Hematopoietic multipotent progenitor cell treated with erythropoietin and hydrocortisone succinate and interleukin-3 and kit ligand, for 15 days (in vitro differentiated cells): ENCODE measurements at places on chromosomes 7 and 10.

- no peak for DNase-seq
Measured at GRCh38 chr10:113329121-113329596, 223.7 kb upstream of the HABP2 start.

- no peak for DNase-seq
Measured at GRCh38 chr7:150317748-150318444, 5.3 kb upstream of the LRRC61 start.

GRCh38 chr10:95531994-95532399 is 29.2 kb downstream of the SORBS1 start:
- DNase-seq = peak; percentile 96

- DNase-seq = no peak
Measured at GRCh38 chr7:143846692-143847091, 55.3 kb downstream of the TCAF1 start.

- no peak for DNase-seq
Measured at GRCh38 chr10:33966946-33967345, 632.5 kb upstream of the NRP1 start.

DNA sequence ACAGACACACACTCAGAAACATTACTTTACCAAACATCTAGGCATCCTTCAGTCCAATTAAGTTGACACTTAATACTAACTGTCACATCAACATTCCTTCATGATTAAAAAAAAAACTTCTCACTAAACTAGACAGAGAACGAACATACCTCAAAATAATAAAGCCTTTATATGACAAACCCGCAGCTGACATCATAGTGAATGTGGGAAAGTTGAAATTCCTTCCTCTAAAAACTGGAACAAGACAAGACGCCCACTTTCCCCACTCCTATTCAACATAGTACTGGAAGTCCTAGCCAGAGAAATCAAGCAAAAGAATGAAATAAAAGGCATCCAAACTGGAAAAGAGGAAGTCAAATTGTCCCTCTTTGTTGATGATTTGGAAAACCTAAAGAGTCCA is 96.9 kb upstream of the PPP1R9A start:
- DNase-seq = no peak

- DNase-seq = no peak
Measured at GRCh38 chr10:78566284-78567111, 502.3 kb upstream of the ZMIZ1 start.

GRCh38 chr7:42911454-42912447 is at the start of gene C7orf25:
TSS of gene C7orf25 (minus strand) at chr7:42912070. CDS start at chr7:42910900, 1,170 bp downstream.
- peak; percentile 90 for DNase-seq

- no peak for DNase-seq
Measured at GRCh38 chr10:23419655-23420329, 19.1 kb upstream of the OTUD1 start.

GRCh38 chr10:11439523-11440053 is 171.9 kb downstream of the USP6NL start:
- no peak for DNase-seq

DNA sequence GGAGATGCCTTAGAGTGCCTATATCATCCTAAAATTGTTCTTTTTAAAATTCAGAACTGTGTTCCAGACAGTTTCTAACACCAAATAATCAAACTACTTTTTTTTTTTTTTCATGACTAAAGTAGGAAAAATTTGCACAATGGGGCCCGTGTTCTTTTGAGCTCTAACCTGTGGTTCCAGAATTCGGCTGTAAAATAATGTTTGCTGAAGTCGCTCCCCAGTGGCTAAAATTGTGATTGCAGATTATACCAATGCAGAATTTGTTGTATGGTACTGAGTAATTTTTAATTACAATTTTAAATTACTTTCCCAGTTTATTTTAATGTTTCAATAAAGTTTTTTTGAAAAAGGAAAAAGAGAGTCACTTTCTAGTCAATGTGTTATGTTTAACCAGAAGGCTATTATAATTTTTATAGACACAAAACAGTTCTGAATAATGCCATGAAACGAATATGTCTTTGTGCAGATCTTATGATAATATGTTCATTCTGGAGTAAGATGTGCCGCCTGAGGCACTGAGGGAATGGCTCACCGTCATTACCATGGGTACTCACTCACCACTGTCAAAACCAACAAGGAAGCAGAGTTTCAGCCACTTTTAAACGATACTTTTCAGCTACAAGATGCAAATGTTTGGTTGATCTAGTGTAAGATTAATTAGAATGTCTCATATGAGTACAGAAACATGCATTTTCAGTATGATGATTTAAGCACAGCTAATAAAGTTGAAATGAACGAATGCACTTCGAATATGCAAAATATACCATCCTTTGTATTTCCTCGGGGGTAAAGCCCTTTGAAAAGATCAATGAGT is 173.6 kb downstream of the PRKCQ start:
- DNase-seq = no peak

DNA sequence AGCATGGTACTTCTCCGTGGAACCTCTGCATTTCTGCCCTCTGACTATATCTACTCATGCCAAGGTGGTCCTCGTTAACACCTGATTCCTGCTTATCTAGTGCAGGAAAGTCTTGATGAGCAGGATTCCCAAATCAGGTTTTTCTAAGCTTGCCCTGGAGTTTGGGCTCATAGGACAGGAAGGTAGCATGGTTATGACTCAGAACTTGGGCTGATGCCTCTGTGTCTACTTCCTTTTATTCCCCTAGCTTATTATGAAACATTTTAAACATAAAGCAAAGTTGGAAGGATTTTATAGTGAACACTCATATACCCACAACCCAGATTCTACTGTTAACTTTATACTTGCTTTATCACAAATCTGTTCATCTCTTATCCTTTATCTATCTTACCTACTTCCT is 5.6 kb downstream of the SUFU start:
- DNase-seq = no peak

- DNase-seq = no peak
Measured at GRCh38 chr7:37212051-37212450, 236.6 kb downstream of the ELMO1 start.

GRCh38 chr7:39130857-39131526 is 153.3 kb downstream of the POU6F2 start:
- no peak for DNase-seq

- no peak for DNase-seq
Measured at GRCh38 chr7:39650676-39651075, 27.3 kb downstream of the RALA start.

- no peak for DNase-seq
Measured at GRCh38 chr10:29448125-29448524, 159.3 kb downstream of the LYZL1 start.

DNA sequence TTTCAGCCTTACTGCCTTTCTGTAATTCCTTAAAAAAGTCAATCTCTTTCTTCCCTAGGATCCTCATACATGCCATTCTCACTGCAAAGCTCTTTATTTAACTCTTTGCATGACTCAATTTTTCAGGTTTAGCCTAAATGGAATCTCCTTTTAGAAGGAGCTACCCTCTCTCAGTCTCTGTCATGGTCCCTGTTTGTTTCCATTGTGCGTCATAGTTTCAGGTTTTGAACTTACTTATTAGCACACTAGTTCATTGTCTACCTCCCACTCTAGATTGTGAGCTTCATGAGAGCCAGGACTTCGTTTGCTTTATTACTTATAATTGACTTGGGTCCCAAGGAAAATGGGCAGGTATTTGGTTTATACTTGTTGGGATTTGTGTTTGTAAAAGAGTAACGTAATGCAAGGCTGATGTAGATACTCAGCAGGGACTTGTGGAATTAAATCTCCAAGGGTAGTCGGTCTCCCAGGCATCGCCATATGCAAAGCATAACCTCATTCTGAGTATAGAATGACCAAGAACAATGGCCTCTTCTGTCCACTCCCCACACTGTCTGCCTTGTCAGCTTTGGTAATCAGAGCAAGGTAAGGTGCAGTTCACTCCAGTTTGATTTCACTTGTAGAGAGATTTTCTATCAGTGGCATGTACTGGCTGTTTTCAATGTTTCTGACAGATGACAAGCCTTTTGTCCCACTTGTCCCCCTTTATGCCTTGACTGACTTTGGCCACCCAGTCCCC is 252.0 kb downstream of the SORCS3 start:
- DNase-seq = no peak

GRCh38 chr10:114697061-114697598 is 39.1 kb upstream of the ABLIM1 start:
- DNase-seq = no peak

GRCh38 chr7:124779194-124779593 is 13.6 kb upstream of the GPR37 start:
- no peak for DNase-seq

- DNase-seq = no peak
Measured at GRCh38 chr7:138887872-138888656, 90.1 kb upstream of the ATP6V0A4 start.

DNA sequence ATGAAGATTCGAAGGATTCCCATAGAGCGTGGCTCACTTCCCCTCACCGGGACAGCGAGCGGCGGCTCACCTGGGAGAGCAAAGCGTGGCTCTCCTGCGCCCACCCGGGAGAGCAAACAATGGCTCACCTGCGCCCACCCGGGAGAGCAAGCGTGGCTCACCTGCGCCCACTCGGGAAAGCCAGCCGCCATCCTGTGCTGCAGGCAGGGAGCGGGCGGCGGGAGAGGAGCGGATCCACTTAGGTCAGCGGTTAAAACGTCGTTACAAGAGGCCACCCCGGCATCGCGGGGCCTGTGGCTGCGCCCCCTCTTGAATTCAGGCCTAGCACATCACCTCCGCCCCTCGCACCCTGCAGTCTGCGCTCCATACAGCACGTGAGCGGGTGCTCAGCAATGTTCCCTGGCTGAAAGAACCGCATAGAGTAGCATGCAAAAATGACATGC is 461 bp upstream of the FIGNL1 start:
- peak; percentile 8 for DNase-seq

DNA sequence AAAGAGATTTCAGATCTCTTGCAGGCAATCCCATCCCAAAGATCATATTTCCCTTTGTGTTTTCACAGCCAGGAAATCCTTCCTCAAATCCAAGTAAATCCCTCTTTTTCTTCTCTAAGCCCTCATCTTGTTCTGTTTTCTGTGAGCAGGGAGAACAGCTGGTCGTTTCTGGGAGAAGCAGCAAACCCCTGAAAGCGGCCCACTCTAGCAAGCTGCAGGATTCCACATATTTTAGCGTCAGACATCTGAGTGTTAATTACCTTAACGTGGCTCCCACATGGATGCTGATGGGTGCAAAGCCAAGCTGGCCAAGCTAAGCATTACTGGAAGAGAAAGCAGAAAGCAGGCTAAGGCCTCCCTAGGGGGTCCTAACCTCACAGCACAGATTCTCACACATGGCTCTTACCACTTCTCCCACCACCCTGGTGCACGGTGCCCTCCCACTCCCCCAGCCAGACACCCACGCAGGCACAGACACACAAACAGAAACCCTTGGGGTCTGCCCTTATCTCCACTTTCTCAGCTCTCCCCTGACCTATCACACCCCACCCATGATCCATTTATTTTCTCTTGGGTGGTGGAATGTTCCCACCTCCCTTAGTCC is 551.0 kb upstream of the AUTS2 start:
- DNase-seq = no peak

DNA sequence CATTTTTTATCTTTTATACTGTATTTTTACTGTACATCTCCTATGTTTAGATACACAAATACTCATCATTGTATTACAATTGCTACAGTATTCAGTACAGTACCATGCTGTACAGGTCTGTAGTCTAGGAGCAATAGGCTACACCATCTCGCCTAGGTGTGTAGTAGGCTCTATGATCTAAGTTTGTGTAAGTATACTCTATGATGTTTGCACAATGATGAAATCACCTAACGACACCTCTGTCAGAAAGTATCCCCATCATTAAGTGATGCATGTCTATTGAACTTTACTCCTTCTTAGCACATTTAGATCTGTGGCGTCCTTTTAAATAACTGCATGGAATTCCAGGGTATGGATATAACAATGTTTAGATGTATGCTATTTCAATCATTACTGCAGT is 112.0 kb downstream of the SNX10 start:
- DNase-seq = no peak

DNA sequence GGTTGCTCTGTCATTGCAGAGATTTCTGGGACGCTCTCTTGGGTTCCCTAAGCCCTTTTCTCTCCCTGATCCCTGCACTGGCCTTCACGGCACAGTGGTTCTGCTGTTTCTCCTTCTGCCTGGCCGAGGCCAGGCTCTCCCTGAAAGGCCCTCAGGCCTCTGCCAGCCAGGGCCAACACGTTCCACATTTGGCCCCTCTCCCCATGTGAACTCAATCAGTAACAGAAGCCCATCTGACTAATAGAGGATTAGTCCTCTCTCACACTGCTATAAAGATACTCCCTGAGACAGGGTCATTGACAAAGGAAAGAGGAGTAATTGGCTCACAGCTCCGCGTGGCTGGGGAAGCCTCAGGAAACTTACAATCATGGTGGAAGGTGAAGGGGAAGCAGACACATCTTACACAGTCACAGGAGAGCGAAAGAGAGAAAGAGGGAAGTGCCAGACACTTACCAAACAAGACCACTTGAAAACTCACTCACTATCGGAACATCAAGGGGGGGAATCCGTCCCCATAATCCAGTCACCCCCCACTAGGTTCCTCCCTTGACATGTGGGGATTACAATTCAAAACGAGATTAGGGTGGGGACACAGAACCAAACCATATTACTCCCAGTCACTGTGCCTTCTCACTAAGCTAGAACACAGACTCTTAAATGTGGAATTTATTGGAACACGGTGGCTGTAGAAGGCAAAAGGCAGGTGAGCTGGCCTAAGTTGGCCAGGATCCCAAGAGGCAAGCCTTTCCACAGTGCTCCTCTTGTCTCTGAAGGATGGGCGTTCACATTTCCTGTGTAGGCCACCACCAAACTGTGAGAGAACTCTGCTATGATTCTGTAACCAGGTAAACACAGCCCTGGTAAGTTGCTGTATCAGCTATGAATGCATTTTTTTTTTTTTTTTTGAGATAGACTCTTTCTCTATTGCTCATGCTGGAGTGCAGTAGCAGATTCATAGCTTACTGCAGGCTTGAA is 8.8 kb downstream of the FZD8 start:
- DNase-seq = no peak

- no peak for DNase-seq
Measured at GRCh38 chr7:154675560-154675959, 327.4 kb downstream of the PAXIP1 start.

DNA sequence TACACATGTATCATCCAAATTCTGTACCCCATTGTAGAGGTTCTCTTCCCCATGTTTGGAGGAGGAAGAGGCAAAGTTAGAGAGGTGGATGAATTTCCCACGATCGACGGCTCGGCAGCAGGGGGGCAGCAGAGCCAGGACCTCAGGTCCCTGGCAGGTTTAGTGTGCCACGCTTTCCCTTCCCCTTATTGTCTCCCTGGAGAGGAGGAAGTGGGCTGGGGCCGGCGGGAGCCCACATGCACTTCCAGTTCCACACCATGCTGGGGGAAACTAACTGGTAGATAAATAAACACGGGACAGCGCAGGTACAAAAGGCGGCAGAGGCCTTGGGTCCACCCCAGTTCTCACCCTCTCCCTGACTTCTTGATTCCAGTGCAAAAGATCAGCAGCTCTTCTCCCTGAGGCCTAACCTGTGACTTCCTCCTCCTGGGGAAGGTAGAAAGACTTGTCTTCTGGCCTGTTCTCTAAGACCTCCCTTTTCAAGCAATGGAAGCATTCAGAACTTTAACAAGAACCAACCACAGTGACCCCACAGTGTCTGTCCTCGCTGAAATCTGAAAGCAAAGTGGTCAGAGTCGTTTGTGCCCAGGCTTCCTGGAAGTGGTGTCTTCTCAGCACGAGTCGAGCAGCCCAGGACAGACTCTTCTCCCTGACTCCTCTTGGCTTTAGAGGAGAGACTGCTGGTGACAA is 30.5 kb upstream of the SRGN start:
- no peak for DNase-seq

GRCh38 chr10:97818572-97818971 is 31.1 kb upstream of the GOLGA7B start:
- DNase-seq = no peak
